ENCODE measurements at places on chromosomes 16 and 17. TPM values are rescaled to one million over a fixed set of nuclear protein-coding genes. Genes with fewer than 3 reads are reported as not detected.

- DNase-seq: no peak
These were observed 26.8 kb downstream of the WSCD1 start for GRCh38 chr17:6097005-6097279.

- DNase-seq: no peak
These were observed 31.4 kb upstream of the CACNG5 start for GRCh38 chr17:66803474-66803951.

The ZMYND15 gene
- 0.46 TPM for polyA plus RNA-seq

DNA sequence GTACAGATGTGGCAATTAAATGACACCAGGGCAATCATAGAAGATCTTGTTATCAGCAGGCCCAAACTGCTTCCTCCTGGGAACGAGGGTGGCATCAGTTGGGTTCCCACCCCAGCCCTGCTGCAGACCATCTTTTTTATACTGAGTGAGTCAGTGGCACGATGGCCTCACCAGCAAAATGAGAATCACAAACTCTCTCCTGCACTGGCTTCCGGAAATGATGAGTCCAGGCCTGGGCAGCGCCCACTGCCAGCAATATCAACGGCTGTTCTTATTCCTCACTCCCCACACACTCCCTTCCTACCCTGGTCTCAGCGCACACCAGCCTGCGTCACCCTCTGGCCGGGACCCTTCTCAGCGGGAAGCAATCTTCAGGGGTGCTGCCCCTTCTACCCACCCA is 340.3 kb downstream of the FOXL1 start:
- no peak for DNase-seq

DNA sequence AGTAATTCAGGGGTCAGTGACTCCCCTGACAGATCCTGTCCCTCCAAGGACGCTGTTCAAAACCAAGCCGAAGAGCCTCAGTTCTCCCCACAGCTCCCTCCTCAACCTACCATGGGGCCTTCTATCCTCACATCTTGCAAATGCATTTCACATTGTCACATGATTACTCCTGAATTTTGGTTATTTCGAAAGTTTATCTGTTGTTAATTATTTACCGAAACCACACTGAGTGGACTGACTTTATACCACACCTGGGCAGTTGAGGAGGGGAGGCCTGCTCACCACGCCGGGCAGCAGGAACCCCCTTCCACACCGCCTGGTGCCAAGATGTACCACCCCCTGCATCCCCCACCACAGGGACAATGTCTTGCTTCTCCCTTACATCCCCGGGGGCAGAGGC is 4.7 kb downstream of the TIMP2 start:
- DNase-seq: no peak

- DNase-seq: no peak
These were observed 5.2 kb downstream of the CAMTA2 start for GRCh38 chr17:4982305-4982704.

DNA sequence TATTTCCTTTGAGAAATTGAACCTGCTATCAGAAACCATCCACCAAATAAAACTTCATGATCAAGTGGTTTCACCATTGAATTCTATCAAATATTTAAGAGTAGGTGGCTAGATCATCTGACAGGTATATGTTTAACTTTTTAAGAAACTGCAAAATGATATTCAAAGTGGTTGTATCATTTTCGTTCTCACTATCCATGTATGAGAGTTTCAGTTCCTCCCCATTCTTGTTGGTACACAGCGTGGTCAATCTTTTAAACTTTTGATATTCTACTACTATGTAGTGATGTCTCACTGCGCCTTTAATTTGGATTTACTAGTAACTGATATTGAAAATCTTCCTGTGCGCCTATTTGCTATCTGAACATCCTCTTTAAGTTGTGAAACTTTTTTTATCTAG is 163.7 kb downstream of the CYB561 start:
- DNase-seq: no peak
